Muscle of leg (tissue), 16 donors: ENCODE measurements at places on chromosomes 6 and 20. TPM values are rescaled to one million over a fixed set of nuclear protein-coding genes. Genes with fewer than 3 reads are reported as not detected.

GRCh38 chr6:132388291-132388690, 13.0 kb downstream of the MOXD1 start:
- no peaks in the 10 kb centered on the region for H3K4me1 ChIP-seq
- DNase-seq = no peak
- no peaks in the 10 kb centered on the region for H3K27me3 ChIP-seq

DNA sequence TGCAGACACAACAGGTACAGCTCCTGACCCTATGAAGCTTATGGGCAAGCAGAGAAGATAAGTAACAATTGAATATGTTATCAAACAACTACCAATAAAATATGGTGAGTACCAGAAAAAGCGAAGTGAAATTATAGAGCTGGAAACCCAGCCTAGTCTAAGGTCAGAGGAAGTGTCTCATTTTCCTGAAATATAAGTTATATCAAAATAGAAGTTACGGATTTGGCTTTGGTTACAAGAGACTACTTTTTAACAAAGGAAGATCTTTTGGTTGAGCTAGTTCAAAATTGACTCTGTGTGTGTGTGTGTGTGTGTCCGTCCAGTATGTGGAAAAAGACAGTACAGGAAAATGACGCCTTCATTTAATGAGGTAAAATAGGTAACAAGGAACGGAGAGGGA, 8.9 kb downstream of the STX11 start:
- no peak overlapping the region for H3K27ac ChIP-seq
- peaks cover 16% of the 10 kb centered on the region for H3K4me1 ChIP-seq
- no peaks in the 10 kb centered on the region for H3K36me3 ChIP-seq
- no peak overlapping the region for H3K4me3 ChIP-seq
- peak; percentile 36 for DNase-seq

- no peaks in the 10 kb centered on the region for H3K36me3 ChIP-seq
- no peak overlapping the region for H3K4me3 ChIP-seq
- no peak overlapping the region for H3K27ac ChIP-seq
- no peak for DNase-seq
- peaks cover 20% of the 10 kb centered on the region for H3K27me3 ChIP-seq
Measured at GRCh38 chr6:49553384-49553783, 2.9 kb downstream of the C6orf141 start.

DNA sequence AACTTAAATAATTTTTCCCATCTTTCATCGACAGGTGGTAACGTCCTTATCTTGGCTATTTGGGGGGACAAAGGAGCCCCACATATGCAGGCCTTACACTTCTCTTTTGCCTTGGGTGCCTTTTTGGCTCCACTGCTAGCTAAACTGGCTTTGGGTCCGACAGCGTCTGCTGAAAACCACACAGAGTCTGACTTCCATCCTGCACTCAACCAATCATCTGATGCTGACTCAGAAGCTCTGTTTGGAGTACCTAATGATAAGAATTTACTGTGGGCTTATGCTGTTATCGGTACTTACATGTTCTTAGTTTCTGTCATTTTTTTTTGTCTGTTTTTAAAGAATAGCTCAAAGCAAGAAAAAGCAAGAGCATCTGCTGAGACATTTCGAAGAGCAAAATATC, 178.5 kb downstream of the SLC16A10 start:
- no peak overlapping the region for H3K4me3 ChIP-seq
- H3K27ac ChIP-seq = no peak overlapping the region
- H3K4me1 ChIP-seq = no peaks in the 10 kb centered on the region

The LZTS3 gene
- 2.2 TPM for total RNA-seq
